Progenitor cell of endocrine pancreas (in vitro differentiated cells): ENCODE measurements at places on chromosomes 16 and 17. TPM values are rescaled to one million over a fixed set of nuclear protein-coding genes. Genes with fewer than 3 reads are reported as not detected.
A peak's percentile ranks its signal among the peaks of the same experiment; 100 is the strongest.

The SLC6A4 gene
- 0.64 and 0.96 TPM in 2 replicates for total RNA-seq

DNA sequence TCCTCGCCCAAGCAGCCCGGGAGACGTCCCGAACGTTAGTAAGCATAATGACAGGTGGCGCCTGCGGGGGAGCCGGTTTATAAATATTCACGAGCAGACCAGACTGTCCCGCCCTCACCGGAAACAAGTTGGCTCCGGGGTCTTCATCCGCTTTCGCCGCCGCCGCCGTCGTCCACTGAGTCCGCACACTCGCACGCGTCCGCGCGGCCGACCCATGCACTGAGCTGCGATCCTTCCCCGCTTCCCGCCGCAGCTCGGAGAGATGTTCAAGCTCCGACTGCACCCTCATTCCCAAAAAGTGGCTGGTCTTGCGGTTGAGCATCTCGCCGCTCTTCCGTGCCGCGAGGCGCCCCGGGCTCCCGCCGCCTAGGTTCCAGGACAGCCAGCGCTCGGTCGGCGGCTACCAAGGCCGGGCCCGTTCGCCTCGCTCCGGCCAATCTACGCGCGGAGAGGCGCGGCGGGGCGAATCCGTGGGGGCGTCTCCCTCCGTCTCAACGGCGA is 385 bp downstream of the CFAP119 start:
- H3K36me3 ChIP-seq = peaks cover 9% of the 10 kb centered on the region
- H3K4me1 ChIP-seq = peaks cover 20% of the 10 kb centered on the region
- no peaks in the 10 kb centered on the region for H3K27me3 ChIP-seq
- DNase-seq = peak; percentile 23

DNA sequence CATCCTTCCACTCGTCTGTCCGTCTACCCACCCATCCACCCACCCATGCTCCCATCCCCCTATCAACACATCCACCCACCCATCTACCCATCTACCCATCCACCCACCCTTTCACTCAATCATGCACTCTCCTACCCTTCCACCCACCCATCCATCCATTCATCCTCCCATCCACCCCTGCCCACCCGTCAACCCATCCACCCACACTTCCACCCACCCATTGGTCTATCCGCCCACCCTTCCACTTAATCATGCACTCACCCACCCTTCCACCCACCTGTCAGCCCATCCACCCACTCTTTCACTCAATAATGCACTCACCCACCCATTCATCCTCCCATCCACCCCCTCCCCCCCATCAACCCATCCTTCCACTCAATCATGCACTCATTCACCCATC is 250.0 kb upstream of the EEF2KMT start:
- no peak for DNase-seq
- H3K4me1 ChIP-seq = no peaks in the 10 kb centered on the region
- H3K27ac ChIP-seq = no peak overlapping the region
- peaks cover 14% of the 10 kb centered on the region for H3K27me3 ChIP-seq
- H3K4me3 ChIP-seq = no peak overlapping the region

GRCh38 chr17:4950075-4950745 is 709 bp upstream of the ENO3 start:
- peak overlapping the region; percentile 69 for H3K4me3 ChIP-seq
- H3K4me1 ChIP-seq = peaks cover 35% of the 10 kb centered on the region
- no peak for DNase-seq

DNA sequence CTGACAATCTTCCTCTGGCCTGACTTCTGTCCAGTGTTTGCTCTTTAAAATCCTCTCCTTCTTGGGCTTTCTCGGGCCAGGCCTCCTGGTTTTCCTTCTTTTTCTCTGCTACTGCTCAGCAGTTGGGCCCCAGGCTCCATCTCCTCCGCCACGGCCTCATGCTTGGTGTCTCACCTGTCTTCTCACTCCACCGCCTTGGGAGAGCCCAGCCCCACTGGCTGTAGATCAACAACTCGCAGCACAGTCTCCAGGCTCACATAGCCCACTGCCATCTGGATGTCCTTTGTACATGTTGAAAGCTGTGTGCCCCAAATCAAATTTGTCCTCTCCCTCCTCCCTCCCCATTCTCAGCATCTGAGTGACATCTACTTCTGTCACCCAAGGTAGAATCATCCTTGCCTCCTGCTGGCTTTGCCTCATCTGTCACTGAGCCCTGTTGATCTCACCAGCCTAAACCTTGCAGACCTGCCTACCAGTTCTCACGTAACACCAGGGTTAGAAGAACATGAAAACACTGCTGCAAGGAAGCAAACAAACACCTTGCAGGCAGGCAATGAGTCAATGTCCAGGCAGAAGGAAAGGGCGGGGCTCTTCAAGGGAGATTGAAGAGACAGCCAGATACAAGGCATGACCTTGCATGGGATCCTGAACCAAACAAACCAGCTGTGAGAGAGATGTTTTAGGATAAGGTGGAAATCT is 103.2 kb upstream of the SMURF2 start:
- H3K36me3 ChIP-seq = peaks cover 14% of the 10 kb centered on the region
- H3K4me3 ChIP-seq = no peak overlapping the region
- H3K27ac ChIP-seq = peak overlapping the region; percentile 44
- peaks cover 20% of the 10 kb centered on the region for H3K4me1 ChIP-seq

The EFCAB3 gene
- not detected in 2 replicates for total RNA-seq

DNA sequence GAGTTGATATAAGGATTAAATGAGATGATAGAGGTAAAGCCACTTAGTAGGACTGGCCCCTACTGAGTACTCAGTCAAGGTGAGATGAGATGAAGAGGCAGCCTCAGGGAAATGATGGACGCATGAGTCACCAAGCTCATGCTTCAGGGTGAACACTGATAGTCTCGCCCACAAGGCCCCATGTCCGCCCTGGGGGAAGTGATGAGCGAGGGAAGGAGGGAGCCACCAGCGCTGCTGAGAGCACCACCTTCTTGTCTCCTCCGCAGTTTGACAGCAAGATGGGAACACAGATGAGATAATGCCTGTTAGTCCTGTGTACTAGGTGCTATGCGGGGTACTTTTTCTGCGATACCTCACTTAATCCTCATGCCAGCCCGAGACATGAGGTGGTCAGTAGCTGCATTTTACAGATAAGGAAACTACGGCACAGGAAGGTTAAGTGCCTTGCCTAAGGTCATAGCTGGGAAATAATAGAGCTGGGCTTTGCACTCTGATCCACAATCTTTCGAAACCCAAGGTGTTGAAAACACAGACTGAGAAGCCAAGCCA is 383.0 kb downstream of the CPPED1 start:
- H3K27ac ChIP-seq = no peak overlapping the region
- no peak overlapping the region for H3K4me3 ChIP-seq
- H3K27me3 ChIP-seq = peaks cover 5% of the 10 kb centered on the region
- no peak for DNase-seq

DNA sequence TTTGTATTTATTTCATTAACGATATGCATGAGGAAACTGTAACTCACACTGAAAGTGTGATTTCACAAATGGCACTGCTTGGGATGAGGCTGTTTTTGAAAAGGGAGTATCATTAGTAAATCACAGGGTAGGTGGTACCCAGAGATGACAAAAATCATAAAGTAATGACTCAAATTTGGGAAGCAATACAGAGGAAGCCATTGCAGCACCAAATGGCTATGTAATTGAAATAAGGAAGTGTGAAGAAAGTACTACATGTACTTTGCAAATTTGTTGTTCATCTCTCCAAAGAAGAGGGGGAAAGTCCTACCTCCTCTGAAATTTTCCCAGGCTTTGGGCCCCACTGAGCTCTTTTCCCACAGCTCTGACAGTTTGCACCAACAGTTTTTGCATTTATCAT is 12.3 kb upstream of the ABCC12 start:
- no peak overlapping the region for H3K4me3 ChIP-seq
- H3K27ac ChIP-seq = no peak overlapping the region
- H3K27me3 ChIP-seq = no peaks in the 10 kb centered on the region
- no peak for DNase-seq
- H3K36me3 ChIP-seq = no peaks in the 10 kb centered on the region

DNA sequence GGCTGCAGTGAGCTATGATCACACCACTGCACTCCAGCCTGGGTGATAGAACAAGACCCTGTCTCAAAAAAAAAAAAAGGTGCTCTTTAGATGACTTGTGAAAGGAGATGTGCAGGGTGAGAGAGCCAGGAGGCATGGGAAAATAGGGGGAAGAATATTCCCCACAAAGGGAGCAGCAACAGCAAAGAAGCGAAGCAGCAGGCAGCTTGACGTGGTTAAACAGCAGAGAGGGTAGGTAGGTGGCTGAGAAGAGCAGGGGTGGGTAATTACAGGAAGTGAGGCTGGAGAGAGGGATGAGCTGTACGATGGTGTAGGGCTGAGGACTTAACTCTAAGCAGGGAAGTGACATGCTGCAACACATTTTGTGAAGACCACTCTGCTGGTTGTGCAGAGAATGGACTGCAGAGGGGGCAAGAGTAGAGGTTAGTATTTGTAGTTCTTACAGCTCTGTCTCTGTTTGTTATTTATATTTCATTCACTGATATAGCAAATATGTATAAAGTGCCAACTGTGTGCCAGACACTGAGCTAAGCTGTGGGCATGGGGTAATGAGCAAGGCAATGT is 1.6 kb downstream of the HEATR3 start:
- DNase-seq = no peak
- H3K4me1 ChIP-seq = peaks cover 11% of the 10 kb centered on the region
- H3K27ac ChIP-seq = peak overlapping the region; percentile 77
- H3K27me3 ChIP-seq = no peaks in the 10 kb centered on the region
- H3K36me3 ChIP-seq = peaks cover 2% of the 10 kb centered on the region

The MYH13 gene
- not detected in 2 replicates for total RNA-seq

DNA sequence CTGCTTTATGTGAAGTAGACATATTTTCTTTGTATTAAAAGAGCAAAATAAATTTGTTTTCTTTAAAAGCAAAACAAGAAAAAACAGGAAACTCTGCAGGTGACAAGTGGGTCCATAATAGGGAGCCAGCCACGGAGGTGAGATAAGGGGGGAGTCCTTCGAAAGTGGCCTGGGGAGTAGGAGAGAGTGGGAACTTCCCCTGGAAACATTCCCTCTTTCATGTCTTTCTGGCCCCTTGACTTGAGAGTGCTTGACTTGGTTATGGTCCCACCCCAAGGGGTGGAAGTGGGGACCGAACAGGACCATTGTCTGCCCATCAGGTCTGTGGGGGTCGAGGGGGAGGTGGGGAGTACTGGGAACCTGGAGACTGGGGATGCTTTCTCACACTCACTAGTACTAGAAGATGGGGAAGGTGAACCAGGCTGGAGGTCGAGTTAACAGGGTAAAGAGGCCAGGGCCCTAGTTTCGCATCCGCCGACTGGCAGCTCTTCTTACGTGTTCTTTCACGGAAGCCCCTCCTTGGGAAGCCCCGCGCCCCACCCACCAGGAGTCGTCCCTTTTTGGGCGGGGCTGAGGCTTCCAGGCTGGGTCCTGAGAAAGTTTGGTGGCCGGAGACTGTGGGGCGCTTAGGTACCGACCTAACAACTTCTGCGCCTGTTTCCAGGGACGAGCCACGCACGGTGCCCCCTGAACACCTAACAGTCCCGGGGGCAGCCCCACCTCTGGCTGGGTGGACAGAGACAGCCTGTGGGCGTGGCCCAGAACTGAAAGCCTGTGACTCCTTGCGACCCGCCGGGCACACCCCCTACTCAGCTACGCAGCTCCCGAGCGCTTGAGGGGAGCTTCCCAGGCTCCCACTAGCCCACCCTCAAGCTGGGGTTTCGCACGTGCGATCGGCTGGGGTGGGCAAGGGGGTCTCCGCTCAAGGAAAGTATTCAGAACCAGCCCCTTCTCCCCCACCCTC is 790 bp downstream of the TRADD start:
- H3K4me1 ChIP-seq = peaks cover 4% of the 10 kb centered on the region
- H3K36me3 ChIP-seq = no peaks in the 10 kb centered on the region
- no peak overlapping the region for H3K27ac ChIP-seq

DNA sequence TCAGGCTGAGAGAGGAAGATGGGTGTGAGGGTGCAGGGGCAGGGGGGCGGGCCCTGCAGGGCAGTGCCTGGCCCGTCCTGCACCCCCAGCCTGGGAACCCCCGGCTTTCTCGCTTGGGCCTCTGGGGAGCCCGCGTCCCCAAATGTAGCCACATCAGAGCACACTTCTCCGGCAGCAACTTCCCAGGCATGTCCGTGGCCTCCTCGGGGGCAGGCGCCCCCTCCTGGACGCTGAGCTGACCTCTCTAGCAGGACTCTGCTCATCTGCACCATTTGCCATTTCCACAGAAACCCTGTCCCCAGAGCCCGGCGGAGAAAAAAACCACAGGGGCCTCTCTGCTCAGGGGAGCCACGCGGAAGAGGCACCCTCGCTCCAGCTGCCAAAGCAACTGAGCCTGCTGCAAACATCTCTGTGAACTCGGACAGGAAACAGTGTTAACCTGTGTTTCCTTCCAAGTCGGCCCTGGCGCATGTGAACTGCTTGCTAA is 63.4 kb downstream of the KLHDC4 start:
- peaks cover 15% of the 10 kb centered on the region for H3K36me3 ChIP-seq
- H3K4me3 ChIP-seq = no peak overlapping the region
- no peak for DNase-seq
- no peaks in the 10 kb centered on the region for H3K27me3 ChIP-seq
- peaks cover 16% of the 10 kb centered on the region for H3K4me1 ChIP-seq

The IRX5 gene
- 1.2 and 1.6 TPM in 2 replicates for total RNA-seq

DNA sequence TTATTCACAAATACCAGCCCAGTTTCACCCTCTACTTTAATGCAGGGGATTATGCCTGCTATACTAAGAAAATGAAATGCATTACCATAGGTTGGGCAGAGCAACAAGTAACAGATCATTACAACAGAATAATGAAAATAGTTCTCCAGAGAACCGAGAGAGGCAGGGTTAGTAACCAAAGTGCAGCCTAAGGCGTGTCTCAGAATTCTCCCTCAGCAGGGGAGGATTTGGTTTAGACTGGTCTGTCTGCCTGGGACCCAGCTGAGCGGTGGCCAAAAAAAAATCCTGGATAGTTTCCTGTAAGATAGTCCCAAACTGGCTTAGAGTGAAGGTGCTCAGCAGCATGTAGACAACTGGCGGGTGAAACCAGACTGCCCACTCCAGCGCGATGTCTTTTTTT is 30.8 kb upstream of the ADCY7 start:
- DNase-seq = no peak
- H3K4me3 ChIP-seq = no peak overlapping the region
- peaks cover 1% of the 10 kb centered on the region for H3K4me1 ChIP-seq
- H3K27me3 ChIP-seq = peaks cover 4% of the 10 kb centered on the region
- no peak overlapping the region for H3K27ac ChIP-seq
- H3K36me3 ChIP-seq = no peaks in the 10 kb centered on the region

- no peak overlapping the region for H3K27ac ChIP-seq
- H3K36me3 ChIP-seq = no peaks in the 10 kb centered on the region
- H3K4me1 ChIP-seq = peaks cover 7% of the 10 kb centered on the region
Measured at GRCh38 chr17:69093279-69093789, 32.6 kb upstream of the ABCA9 start.

The FGF11 gene
- total RNA-seq = 4.5 and 5.1 TPM in 2 replicates

DNA sequence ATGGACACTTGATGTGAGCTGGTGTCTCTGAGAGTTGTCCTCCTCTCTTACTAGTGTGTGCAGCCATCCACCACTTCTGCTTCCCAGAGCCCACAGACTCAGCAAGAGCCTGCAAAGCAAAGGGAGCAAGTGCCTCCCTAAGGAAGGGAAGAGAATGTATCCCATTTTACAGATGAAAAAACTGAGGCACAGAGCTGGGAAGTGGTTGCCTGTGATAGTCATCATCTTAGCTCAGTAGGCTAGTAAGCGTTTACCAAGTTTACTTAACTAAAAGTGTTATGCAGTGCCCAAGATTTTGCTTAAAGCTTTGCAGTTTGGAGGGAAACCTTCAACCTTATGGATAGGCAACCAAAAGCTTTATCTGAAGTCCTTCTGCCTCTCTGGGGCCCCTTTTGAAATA is 23.0 kb upstream of the EFCAB13 start:
- no peak for DNase-seq
- H3K4me3 ChIP-seq = no peak overlapping the region
- H3K27ac ChIP-seq = no peak overlapping the region
